Activated CD4-positive, alpha-beta T cell treated with anti-CD3 and anti-CD28 coated beads, Interleukin-2, Interleukin-4, amounts not matched to agents 100 ng/mL and 50 ng/mL, durations not matched to agents 16 hours and 8 hours (primary cell): ENCODE measurements at places on chromosomes 7 and 10.

GRCh38 chr10:113041841-113042750 lies 92.0 kb downstream of the TCF7L2 start:
- DNase-seq, result no peak

GRCh38 chr10:132827861-132828539 lies 42.1 kb upstream of the NKX6-2 start:
- DNase-seq, result no peak

- no peak for DNase-seq
Measured at GRCh38 chr10:61078542-61079275, 134.7 kb upstream of the RHOBTB1 start.

DNA sequence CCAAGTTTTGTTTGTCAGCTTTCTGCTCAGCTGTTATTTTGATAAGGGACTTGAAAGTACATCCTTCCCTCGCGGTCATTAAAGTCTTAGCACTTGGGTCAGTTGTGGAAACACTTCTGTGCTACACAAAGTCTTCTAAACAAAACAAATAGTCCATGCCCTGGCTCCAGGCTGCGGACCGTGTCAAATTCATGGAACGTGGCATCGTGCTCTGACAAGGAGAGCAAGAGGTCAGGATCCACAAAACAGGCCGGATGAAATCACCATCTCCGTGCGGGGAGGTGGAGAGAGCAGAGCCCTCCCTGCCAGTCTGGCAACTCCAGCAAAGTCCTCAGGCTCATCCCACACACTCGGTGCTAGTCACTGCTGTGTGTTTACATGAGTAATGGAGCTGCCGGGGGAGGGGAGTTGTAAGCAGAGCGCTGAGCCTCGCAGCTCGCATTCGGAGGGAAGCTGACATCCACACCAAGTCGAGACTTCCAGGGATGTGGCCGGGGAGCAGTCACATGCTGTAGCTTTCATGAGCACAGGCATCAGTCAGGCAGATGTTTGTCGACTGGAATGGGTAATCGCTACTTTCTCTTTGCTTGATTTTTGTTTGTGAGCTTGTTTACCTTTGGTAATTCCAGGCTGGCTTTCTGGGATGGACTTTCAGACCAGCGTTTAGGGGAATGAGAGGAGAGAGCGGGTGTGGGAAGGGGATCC lies 147.6 kb downstream of the ARID5B start:
- DNase-seq, result peak; percentile 74

DNA sequence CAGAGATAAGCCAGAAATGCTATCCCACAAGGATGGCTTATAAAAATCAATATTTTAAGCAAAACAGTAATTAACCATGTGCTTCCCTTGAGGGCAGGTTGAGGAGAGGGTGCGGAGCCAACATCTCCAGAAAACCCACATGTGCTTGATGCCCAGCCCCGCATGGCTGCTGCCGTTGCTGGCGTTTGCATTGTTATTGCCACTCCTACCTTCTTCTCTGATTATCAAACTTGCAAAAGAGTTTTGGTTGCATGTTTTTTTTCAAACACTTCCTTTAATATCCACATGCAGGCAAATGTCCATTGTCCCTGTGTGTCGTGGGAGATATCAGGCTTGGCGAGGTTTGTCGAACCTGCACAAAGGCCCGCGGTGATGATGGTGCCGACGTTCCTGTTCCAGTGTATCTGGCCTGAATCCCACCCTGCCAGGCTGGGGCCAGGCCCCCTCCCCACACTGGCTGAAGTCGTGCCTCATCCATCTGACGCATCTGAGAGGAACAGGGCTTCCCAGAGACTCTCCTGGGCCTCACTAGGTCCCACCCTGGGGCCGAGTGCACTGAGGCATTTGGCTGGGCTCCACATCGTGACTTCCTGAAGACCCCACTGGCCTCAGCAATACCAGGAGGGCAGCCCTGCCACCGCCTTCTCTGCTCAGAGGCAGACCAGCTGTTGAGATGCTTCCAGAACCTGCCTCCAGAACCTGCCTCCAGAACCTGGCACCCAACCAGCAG lies 40.9 kb downstream of the TCERG1L start:
- DNase-seq, result no peak

GRCh38 chr10:110845756-110846620 lies 25.7 kb upstream of the PDCD4 start:
- DNase-seq, result no peak

DNA sequence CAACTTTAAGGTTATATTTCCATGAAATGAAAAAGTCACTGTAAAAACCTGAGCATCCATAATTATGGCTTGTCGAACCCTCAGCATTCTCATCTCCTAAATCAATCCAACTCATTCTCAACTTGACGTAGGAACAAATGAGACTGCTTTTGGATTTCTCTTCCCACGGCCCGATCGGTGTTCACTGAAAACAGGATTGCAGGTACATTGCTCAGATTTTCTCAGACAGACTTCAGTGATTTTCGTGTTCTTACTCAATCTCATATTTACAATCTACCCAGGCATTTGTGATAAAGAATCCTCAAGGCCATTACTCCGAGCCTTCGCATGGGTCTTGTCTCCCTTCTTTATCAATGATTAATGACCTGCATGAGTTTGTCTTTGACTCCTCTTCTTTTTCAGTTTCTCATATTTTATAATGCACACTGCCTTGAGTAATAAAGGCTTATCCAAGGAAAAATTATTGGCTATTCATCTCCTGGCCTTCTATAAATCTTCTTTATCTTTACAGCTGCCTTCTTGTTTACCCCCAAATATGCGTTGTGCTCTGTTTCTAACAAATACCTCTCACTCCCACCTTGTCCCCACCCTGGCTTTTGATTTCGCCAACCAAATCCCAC lies 90.4 kb upstream of the MYO3A start:
- no peak for DNase-seq

GRCh38 chr10:404346-404745 lies 269.1 kb downstream of the ZMYND11 start:
- no peak for DNase-seq

- no peak for DNase-seq
Measured at GRCh38 chr7:25656581-25657026, 428.3 kb upstream of the NPVF start.

DNA sequence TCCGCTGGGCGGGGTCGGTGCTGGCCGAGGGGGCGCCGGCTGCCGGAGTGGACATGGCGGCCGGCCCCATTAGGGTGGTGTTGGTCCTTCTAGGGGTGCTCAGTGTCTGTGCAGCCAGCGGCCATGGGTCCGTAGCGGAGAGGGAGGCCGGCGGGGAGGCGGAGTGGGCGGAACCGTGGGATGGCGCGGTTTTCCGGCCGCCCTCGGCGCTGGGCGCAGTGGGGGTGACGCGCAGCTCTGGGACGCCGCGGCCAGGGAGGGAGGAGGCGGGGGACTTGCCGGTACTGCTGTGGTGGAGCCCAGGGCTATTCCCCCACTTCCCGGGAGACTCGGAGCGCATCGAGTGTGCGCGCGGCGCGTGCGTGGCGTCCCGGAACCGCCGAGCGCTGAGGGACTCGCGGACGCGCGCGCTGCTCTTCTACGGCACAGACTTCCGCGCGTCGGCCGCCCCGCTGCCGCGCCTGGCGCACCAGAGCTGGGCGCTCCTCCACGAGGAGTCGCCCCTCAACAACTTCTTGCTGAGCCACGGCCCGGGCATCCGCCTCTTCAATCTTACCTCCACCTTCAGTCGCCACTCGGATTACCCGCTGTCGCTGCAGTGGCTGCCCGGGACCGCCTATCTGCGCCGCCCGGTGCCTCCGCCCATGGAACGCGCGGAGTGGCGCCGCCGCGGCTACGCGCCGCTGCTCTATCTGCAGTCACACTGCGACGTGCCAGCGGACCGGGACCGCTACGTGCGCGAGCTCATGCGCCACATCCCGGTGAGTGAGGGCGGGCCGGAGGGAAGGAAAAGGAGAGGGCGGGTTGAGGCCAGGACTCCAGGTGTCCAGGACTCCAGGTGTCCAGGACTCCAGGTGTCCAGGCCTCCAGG lies 9.3 kb upstream of the CHCHD1 start:
- DNase-seq, result peak; percentile 84

GRCh38 chr7:87426160-87426559 lies 49.3 kb downstream of the ABCB4 start:
- no peak for DNase-seq

GRCh38 chr10:71266147-71266917 lies 52.7 kb upstream of the SLC29A3 start:
- DNase-seq, result no peak
